Heart left ventricle (tissue), 16 donors: ENCODE measurements at places on chromosomes 1 and 21. TPM values are rescaled to one million over a fixed set of nuclear protein-coding genes. Genes with fewer than 3 reads are reported as not detected.

Gene SPATA45
- total RNA-seq, result not detected

DNA sequence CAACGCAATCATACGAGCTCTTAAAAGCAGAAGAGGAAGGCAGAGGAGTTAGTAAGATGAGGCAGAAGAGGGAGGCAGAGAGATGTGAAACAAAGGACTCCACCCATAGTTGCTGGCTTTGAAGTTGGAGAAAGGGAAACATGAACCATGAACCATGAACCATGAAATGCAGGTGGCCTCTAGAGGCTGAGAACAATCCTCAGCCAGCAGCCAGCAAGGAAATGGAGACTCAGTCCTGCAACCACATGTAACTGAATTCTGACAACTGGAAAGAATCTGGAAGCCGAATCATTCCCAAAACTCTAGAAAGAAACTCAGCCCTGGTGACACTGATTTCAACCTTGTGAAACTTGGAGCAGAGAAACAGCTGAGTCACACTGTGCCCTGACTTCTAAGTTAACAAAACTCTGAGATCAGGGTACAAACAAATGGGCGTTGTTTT, 10.1 kb downstream of the DIPK1A start:
- no peak for DNase-seq

Gene TMEM61
- not detected for total RNA-seq

Gene KPRP
- total RNA-seq, result not detected

- peak; percentile 79 for DNase-seq
Observed at GRCh38 chr1:234535763-234536515, 57.0 kb upstream of the TARBP1 start.
